ENCODE measurements at places on chromosomes 1 and 21.
A peak's percentile ranks its signal among the peaks of the same experiment; 100 is the strongest.

- no peaks in the 10 kb centered on the region for H3K4me1 ChIP-seq
- H3K4me3 ChIP-seq, result no peak overlapping the region
- H3K27me3 ChIP-seq, result peaks cover 3% of the 10 kb centered on the region
- H3K27ac ChIP-seq, result no peak overlapping the region
- no peaks in the 10 kb centered on the region for H3K36me3 ChIP-seq
These were observed 103.9 kb upstream of the C1orf174 start for GRCh38 chr1:4003846-4004505.

DNA sequence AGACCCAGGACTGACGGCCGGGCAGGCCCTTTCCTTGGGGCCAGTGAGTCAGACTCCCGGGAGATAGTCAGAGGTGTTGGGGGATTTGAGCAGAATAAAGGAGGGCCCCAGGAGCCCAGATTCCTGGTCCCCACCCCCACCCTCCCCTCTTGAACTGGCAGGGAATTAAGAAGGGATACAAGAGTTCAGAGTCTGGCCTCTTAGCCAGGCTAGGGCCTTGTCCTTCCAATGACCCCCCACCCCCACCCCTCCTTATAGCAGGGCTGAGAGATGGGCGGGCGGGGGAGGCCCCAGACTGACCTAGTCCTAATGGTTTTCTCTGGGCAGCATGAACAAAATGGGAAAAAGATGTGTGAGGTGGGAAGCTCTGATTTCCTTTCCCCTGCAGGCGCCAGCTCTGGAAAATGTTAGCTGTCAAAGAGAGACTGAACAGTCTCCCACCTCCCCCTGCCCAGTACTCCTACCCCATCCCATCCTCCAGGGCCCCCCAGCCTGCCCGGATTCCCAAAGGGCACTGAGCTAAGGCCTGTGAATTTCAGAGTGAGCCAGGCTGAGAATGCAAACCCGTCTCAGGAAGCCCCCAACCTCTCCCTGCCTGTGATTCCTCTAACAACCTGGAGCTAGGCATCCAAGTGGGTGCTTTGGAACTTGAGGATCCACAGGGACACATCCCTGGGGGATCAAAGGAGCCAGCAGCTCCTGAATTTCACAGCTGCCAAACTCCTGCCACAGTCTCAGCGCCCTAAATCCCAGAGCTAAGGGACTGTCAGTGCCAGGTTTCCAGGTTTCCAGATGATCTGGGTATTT lies 5.8 kb upstream of the CRABP2 start:
- no peak overlapping the region for H3K4me3 ChIP-seq
- H3K27me3 ChIP-seq, result no peaks in the 10 kb centered on the region
- no peak for DNase-seq

GRCh38 chr1:107637101-107637500 lies 327.9 kb downstream of the VAV3 start:
- H3K27me3 ChIP-seq, result no peaks in the 10 kb centered on the region
- no peak for DNase-seq
- no peaks in the 10 kb centered on the region for H3K4me1 ChIP-seq
- no peaks in the 10 kb centered on the region for H3K36me3 ChIP-seq
- H3K27ac ChIP-seq, result no peak overlapping the region

- no peak overlapping the region for H3K27ac ChIP-seq
- H3K27me3 ChIP-seq, result no peaks in the 10 kb centered on the region
- H3K4me1 ChIP-seq, result peaks cover 8% of the 10 kb centered on the region
These were observed 9.5 kb upstream of the PITHD1 start for GRCh38 chr1:23768733-23769132.

GRCh38 chr1:201703621-201704438 lies 125.1 kb upstream of the IPO9 start:
- no peak overlapping the region for H3K4me3 ChIP-seq
- H3K27me3 ChIP-seq, result no peaks in the 10 kb centered on the region
- H3K4me1 ChIP-seq, result peaks cover 26% of the 10 kb centered on the region
- peak overlapping the region; percentile 55 for H3K27ac ChIP-seq

All from heart left ventricle (tissue), 16 donors.